ENCODE measurements at places on chromosomes 1 and 21.

DNA sequence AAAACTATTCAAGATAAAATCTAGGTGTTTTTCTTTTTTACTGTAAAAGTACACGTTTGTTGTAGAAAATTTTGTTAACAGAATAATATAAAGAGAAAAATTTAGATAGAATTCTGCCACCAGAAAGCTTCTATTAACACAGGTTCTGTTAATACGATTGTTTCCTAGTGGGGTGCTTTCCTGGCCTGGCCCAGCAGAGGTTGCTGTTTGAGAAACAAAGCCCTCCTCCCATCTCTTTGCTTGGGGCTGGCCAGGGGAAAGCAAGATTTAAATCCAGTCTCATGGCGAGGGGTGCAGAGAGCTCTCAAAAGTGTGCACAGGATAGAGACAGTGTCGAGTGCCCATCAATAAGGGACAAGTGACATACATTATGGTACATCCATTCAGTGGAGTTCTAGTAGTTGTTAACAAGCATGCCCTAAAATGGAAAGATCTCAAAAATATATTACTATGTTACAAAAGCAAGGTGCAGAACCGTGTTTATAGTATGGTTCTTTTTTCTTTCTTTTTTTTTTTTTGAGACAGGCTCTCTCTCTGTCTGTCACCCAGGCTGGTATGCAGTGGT, 14.6 kb upstream of the ACBD3 start:
- no peak for DNase-seq

DNA sequence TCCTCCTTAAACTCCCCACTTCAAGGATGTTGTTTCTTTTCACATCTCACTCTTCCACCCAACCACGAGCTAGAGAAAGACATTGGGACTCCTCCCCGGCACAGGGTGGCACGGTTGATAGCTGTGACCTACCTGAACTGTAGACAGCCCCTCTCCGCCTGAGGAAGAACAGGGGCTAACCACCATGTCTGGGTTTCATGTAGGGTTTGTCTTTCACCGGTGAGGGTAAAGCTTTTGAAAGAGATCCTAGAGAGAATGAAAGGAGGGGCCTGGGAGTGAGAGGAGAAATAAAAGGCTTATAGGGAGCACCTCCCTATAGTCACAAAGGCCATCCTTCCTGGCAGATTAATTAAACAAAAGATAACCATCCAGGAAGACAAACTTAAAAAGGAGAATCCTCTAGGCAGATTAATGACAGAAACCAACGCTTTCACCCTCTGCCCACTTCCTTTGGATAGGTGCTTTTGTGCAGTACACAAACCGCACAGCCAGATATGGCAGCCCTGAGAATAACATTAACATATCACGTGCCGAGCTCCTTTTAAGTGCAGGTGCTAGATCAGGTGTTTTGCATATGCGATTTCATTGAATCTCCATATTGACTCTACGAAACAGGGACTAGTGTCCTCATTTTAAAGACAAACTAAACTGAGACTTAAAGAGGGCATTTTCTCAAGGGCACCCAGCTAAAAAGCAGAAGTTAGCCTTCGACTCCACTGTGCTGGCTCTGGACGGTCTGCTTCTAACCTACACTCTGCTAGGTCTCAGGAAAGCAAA, 178.1 kb upstream of the RUNX1 start:
- DNase-seq, result peak; percentile 61

DNA sequence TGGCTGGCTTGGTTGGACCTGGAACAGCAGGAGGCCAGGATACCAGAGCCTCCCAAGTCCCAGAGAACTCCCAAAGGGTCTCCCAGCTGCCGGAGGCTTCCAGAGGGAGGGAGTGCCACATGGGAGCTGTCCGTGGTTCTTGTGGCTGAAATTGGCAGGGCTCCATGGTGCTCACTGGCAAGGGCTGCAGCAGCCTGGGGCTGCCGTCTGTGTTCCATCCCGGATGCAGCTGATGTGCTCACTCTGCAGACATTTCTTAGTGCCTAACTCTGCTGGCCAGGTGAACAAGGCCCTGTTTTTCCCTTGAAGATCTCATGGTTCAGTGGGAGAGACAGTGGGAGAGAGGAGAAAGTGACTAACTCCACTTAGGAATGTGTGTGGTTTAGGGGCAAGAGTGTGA, 261.1 kb downstream of the CAMTA1 start:
- no peak for DNase-seq

DNA sequence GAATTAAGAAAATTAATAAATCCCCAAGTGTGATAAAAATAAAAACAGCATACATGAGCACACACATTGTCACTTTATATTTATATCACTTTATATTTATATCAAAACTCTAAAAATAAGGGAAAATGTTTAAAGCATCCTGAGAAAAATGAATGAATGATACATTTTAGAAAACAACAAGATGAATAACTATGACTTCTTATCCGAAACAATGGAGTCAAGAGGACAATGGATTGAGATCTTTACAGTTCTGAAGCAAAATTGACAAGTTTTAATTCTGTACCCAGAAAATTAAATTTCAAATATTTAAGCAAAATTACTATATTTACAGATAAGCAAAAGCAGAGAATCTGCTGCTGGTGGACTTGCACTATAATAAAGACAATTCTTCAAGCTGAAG, 512.6 kb downstream of the MRPL39 start:
- DNase-seq, result no peak

DNA sequence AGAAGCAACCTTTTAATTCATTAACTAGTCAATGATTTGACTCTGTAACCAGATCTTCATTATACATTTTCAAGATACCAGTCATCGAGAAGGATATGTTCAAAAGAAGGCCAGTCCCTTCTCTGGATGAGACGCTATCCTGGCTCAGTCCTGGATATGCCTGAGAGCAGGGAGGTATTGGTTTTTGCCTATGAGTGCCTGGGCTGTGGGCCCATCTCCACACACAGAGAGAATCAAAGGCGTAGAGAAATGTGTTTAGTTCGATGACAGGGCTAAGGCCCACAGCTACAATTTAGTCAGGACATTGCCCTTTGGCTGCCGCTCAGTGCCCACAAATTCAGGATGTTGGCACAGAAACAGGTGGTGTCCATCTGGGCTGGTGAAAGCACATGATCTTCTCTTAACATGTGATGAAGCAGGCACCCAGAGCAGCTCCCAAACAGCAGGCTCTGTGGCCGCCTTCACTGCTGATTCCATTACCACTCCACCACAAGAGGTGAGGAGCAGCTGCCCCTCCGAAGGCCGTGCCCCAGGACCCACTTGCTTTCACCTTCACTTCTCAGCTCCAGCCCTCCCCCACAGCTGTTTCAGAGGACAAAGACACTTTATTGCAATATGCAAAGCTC, 24.7 kb downstream of the ACKR1 start:
- DNase-seq, result no peak

- DNase-seq, result no peak
These were observed 53.6 kb downstream of the ERG start for GRCh38 chr21:38444691-38445090.

DNA sequence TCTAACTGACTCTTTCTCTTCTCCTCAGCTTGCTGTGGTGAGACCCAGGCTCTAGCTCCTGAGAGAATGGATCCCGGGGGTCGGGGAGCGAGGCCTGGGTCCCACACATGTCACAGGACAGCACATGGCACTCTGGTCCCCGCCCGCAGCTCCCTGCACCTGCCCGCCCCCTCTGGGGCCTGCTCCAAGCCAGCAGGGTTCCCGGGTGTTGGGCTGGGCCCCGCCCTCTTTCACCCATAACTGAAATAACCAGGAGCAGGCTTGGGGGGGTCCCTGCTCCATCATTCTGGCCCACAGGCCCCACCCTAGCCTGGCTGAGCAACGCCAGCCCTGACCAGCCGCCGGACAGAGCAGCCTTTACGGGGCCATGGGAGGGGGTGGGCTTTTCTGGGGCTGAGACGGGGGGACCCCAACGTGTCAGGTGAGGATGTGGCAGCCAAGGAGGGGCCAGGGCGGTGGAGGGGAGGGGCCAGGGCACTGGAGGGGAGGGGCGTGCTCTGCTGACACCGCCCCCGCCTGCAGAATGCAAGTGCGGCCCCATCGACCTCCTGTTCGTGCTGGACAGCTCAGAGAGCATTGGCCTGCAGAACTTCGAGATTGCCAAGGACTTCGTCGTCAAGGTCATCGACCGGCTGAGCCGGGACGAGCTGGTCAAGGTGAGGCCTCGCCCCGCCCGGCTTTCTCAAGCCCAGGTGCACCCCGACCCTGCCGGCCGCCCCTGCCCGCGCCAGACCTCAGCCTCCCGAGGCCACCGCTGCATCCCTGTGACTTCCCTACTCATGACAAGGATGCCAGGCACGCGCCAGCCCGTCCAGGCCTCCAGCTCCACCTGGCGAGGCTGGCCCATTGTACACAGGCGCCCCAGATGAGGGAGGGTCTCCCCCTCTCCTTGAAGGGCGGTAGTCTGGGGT, 19.4 kb downstream of the COL6A1 start:
- DNase-seq, result no peak

- DNase-seq, result no peak
These were observed 7.7 kb downstream of the P3H1 start for GRCh38 chr1:42759114-42759513.

GRCh38 chr1:151542710-151543129, 2.6 kb downstream of the TUFT1 start:
- no peak for DNase-seq

- DNase-seq, result no peak
These were observed 7.8 kb upstream of the P3R3URF start for GRCh38 chr1:46183926-46184557.

- no peak for DNase-seq
These were observed 13.4 kb upstream of the MTARC2 start for GRCh38 chr1:220734571-220735326.
